Endodermal cell (in vitro differentiated cells): ENCODE measurements at places on chromosomes 7 and 10. TPM values are rescaled to one million over a fixed set of nuclear protein-coding genes. Genes with fewer than 3 reads are reported as not detected.

DNA sequence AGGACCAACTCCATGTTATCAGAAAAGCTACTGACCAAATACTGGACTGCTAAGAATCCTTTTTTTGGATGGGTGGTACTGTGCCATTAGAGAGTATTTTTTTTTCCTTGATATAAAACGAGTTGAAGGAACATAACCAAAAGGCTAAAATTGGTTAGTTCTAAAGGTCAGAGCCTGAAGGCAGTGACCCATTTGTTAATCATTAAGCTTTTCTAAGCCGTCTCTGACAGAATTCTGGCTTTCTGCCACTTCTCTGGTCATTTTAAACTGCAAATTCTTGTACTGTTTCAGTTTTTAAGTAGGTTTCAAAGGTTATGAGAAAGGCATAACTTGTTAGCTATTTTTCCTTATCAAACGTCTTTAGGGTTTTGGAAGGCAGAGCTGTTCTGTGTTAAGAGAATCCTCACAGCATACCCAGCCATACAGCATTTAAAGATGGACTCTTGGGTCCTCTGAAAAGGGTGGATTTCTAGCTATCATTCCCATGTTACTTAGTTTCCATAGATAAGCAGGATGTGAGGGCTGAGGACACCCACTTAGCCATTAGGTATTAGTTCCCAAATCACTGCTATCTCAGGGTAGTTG is 196.8 kb downstream of the RNLS start:
- no peak for DNase-seq
- no peak overlapping the region for H3K27ac ChIP-seq
- no peaks in the 10 kb centered on the region for H3K36me3 ChIP-seq
- H3K4me3 ChIP-seq: peak overlapping the region; percentile 33

DNA sequence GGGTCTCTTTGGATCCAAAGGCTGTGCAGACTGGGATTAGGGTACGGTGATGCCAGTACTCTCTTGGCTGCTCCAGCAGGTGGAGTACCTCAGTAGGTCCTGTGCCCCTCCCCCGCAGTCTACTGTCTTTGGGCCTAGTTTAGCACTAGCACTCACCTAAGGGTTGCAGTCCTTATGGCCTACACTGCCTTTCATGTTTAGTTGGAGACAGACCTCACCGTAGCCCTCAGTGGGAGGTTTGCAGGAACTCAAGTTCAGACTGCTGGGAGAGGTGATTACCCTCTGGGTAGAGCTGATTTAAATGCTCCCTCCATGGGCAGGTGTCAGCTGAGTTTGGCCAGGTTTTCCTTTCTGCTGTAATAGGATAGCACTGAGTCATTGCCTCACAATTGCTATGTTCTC is 210.8 kb upstream of the TMEM196 start:
- H3K4me1 ChIP-seq: peaks cover 4% of the 10 kb centered on the region
- no peak overlapping the region for H3K27ac ChIP-seq
- DNase-seq: peak; percentile 67
- no peak overlapping the region for H3K4me3 ChIP-seq

DNA sequence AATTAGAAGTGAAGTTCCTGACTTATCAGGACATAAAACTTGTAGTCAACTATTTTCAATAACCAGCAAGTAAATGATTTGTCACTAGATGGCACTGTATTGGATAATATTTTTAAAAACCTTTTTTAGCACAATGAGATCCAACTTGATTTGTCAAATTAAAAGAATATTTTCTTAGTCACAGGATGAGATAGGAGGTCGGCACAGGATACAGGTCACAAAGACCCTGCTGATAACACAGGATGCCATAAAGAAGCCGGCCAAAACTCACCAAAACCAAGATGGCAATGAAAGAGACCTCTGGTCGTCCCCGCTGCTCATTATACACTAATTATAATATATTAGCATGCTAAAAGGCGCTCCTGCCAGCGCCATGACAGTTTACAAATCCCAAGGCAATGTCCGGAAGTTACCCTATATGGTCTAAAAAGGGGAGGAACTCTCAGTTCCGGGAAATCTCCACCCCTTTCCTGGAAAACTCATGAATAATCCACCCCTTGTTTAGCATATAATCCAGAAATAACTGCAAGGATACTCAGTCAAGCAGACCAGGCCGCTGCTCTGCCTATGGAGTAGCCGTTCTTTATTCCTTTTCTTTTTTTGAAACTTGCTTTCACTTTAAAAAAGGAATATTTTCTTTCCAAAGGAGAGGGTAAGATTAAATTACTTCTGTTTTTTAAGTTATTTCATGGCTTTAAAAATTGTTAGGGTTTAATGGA is 255.7 kb upstream of the MKLN1 start:
- H3K27me3 ChIP-seq: no peaks in the 10 kb centered on the region
- no peaks in the 10 kb centered on the region for H3K36me3 ChIP-seq
- no peak for DNase-seq
- no peak overlapping the region for H3K4me3 ChIP-seq
- peaks cover 3% of the 10 kb centered on the region for H3K4me1 ChIP-seq

DNA sequence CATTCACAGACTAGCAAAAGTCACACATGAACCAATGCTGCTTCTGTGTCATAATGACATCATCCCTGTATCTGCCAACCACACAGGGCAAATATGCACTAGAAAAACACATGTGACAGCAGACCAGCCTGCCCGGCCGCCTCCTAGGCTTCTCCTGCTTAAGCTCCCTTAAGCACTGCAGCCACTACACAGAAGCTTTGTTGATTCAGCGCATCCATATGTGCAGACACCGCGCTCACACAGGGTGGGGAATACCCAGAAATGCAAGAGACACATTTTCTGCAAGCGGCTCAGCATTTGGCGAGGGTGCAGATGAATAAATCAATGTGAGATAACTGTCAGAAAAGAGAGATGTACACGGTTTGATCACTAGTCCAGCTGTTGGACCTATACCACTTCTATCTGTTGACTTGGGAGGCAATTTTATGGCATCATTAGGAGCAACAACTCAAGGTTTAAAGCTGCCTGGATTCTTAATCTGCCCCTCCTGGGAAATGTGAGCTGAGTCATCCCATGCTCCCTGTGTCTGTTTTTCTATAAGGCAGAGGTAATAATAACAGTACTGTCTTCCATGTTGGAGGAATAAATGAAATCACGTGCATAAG is 33.4 kb downstream of the CPXM2 start:
- no peaks in the 10 kb centered on the region for H3K27me3 ChIP-seq
- no peak for DNase-seq
- no peak overlapping the region for H3K4me3 ChIP-seq
- H3K4me1 ChIP-seq: no peaks in the 10 kb centered on the region
- H3K27ac ChIP-seq: no peak overlapping the region

DNA sequence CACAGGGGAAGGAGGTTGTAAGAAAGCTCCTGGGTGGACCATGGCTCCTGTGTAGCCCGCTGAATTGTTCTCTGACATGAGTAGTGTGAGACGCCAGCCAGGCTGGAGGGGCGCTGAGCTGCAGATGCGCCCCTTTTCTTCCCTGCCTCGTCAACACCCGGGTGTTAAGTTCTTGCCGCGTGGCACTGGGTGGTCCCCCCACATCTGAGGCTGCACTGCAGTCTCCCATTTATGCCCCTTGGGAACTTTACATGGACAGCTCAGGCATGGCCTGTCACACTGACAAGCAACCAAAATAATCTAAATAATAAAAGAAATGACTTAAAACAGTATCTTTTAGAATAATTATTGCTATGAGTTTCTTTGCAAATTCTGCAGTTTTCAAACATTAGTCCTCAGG is 34.6 kb upstream of the HSPA12A start:
- no peak overlapping the region for H3K27ac ChIP-seq
- no peaks in the 10 kb centered on the region for H3K4me1 ChIP-seq
- no peaks in the 10 kb centered on the region for H3K36me3 ChIP-seq
- DNase-seq: no peak
- H3K27me3 ChIP-seq: no peaks in the 10 kb centered on the region
- no peak overlapping the region for H3K4me3 ChIP-seq

GRCh38 chr7:104921596-104921995 is 92.4 kb upstream of the KMT2E start:
- H3K27me3 ChIP-seq: no peaks in the 10 kb centered on the region
- H3K4me1 ChIP-seq: peaks cover under 1% of the 10 kb centered on the region
- H3K27ac ChIP-seq: no peak overlapping the region
- H3K4me3 ChIP-seq: no peak overlapping the region
- H3K36me3 ChIP-seq: no peaks in the 10 kb centered on the region

DNA sequence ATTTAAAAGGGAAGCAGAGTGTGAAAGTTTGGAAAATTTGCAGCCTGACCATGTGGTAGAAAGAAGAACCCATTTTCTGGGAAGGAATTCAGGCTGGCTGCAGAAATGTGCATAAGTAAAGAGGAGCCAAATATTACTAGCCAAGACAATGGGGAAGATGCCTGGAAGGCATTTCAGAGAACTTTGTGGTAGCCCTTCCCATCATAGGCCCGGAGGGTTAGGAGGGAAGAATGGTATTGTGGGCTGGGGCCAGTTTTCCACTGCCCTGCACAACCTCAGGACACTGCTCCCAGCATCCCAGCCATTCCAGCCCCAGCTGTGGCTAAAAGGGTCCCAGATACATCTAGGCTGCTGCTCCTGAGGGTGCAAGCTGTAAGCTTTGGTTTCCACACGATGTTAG is 278.5 kb upstream of the BMPER start:
- no peak overlapping the region for H3K4me3 ChIP-seq
- H3K27ac ChIP-seq: no peak overlapping the region
- no peaks in the 10 kb centered on the region for H3K4me1 ChIP-seq
- DNase-seq: no peak
- H3K36me3 ChIP-seq: no peaks in the 10 kb centered on the region

- H3K36me3 ChIP-seq: no peaks in the 10 kb centered on the region
- no peak overlapping the region for H3K4me3 ChIP-seq
- no peaks in the 10 kb centered on the region for H3K4me1 ChIP-seq
- no peaks in the 10 kb centered on the region for H3K27me3 ChIP-seq
Measured at GRCh38 chr10:25907261-25907660, 26.8 kb upstream of the MYO3A start.

DNA sequence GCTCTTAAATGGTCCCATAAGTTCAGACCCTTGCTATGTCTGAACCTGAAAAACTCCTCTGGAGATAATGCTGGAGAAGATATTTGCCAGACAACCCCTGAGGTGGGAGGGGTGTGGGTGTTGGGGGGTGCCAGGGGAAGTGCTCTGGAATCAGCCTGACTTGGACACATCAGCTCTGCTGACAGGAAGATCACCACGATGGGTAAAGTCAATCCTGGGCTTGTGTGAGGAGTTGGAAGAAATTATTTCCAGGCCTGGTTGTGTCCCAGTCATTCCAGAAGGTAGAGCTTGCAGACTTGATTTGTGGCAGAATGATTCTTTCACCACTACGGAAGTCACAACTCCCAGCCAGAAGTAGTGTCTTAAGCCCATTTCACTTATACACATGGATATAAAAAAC is 60.3 kb upstream of the UNC5B start:
- H3K4me1 ChIP-seq: no peaks in the 10 kb centered on the region
- no peaks in the 10 kb centered on the region for H3K36me3 ChIP-seq
- no peak for DNase-seq
- H3K27me3 ChIP-seq: no peaks in the 10 kb centered on the region
- H3K27ac ChIP-seq: no peak overlapping the region

DNA sequence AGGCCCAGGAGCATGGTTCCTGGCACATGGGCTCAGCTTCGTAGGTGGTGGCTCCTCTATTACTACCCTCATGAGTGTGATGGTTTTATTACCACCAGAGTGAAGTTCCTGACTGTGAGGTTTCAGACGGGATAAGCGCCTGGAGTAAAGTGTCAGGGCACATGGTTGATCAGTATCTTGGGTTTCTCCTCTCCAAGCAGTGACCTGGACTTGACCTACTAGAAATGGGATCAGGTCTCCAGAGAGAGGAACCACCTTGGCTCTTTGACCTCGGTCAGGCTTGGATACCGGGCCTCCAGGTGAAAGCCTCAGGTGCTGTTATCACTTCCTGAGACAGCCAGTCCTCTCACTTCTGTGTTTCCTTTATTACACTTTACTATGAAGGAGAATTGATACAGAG is 67.7 kb downstream of the GRK5 start:
- H3K4me3 ChIP-seq: no peak overlapping the region
- no peaks in the 10 kb centered on the region for H3K27me3 ChIP-seq
- peaks cover 9% of the 10 kb centered on the region for H3K4me1 ChIP-seq
- no peak for DNase-seq
- H3K27ac ChIP-seq: no peak overlapping the region

DNA sequence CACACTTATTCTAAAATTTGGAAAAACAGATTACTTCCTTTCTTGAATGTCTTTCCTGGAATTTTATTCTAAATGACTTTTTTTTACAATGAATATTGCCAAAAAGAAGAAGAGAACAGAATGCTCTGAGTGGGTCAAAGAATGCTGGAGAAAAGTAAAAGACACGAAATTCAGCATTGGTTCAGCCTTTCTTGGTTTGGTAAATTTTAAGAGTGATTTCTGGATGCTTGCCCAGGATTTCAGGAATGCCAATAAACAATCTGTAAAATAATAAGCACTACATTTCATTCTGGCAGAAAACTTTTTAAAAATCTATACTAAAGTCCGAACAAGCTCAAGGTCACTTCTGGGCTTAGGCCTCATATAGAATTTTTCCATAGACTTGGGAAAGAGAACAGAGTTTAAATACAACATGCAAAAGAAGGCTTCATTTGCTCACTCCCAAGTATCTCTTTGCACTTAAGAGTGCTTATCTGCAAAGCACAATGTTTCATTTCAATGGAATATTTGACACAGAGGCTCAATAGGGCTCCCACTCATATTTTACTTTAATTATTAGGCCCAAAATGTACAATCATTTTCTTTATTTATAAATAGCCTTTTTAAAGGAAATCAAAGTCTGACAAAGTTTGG is 359.5 kb upstream of the ANKRD30A start:
- no peak overlapping the region for H3K27ac ChIP-seq
- H3K27me3 ChIP-seq: no peaks in the 10 kb centered on the region
- no peaks in the 10 kb centered on the region for H3K4me1 ChIP-seq
- DNase-seq: no peak

Gene ABCC2
- 0.22 and 0.70 TPM in 2 replicates for total RNA-seq

Gene PIP4K2A
- total RNA-seq: 16.5 and 17.8 TPM in 2 replicates

Gene PRKG1
- 1.3 to 2.1 TPM (median 1.7 TPM) in 3 replicates for total RNA-seq

Gene RAB19
- total RNA-seq: 3.6 to 6.9 TPM (median 5.7 TPM) in 3 replicates

Gene LIMK1
- total RNA-seq: 56.4 to 88.9 TPM (median 83.9 TPM) in 3 replicates

Gene COPS6
- total RNA-seq: 109 TPM in 2 replicates

Gene ATG9B
- total RNA-seq: 2.6 and 3.0 TPM in 2 replicates
